ENCODE measurements at places on chromosomes 5 and 9.
A peak's percentile ranks its signal among the peaks of the same experiment; 100 is the strongest.

GRCh38 chr5:10581424-10581748, 17.5 kb downstream of the ANKRD33B start:
- no peak for DNase-seq

DNA sequence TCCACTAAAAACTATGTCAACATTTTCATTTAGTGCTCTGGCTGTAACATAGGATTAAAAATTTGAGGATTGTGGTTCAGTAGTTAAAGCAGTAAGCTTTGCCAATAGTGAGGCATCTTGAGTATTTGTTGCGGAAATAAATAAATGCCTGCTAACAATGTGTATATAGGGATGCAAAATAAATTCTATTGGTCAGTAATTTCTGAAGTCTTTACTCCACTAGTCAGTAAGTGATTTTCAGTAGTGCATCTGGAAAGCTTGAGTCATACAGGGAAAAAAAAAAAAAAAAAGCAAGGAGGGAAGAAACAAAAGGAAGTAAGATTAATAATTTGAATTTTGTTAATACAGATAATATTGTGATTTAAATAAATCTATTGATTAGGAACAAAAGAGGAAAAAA, 21.0 kb downstream of the NIPBL start:
- peak; percentile 29 for DNase-seq

- DNase-seq: no peak
Measured at GRCh38 chr9:114869845-114870244, 60.5 kb downstream of the TNFSF8 start.

DNA sequence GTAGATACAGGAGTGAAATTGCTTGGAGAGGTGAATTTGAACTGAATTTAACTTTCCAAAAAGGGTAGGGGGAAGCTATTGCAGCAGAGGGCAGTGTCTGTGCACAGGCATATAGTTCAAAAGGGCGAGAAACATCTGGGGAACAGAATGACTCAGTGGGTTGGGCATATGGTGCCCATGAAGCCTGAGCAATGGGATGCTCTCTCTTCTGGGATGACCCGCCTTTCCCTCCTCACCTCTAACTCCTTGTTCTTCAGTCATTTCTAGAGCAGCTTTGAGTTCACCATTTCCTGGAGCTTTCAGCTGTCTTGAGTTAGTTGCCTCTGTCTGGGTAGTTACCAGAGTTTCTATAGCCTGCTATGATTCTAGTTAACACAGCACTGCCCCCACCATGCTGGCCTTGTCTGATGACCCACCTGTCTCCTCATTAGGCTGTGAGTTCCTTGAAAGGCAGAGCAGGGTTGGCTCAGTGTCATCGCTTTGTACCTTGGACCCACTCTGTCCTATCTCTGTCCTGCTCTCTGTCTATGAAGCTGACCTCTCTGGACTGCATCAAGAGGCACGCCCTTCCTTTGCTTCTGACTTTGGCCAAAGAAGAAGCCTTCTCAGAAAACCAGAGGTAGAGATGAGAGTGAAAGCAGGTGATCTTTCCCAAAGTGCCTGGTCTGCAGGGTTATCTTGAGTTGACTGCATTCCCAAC, 299.6 kb upstream of the KLF4 start:
- DNase-seq: no peak

DNA sequence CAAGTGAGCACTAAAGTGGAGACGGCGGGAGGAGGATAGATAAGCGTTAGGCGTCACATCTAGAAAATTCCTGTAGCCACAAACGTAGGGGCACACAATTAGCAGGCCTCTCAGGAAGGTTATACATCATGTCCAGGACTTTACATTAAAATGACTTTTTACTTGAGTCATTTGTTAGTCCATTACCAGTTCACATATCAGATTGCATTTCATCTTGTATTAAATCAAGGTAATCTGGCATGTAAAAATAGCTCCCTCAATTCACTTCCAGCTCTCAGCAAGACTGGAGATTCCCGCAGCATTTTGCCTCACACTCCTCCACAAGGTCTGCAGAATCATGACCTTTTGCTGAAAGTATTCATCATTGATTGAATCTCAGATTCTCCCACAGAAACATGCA, 118.8 kb downstream of the PRDM6 start:
- no peak for DNase-seq

- DNase-seq: peak; percentile 47
Measured at GRCh38 chr9:37300620-37301019, 121.9 kb upstream of the GRHPR start.

- peak; percentile 56 for DNase-seq
Measured at GRCh38 chr9:27572566-27572917, 739 bp downstream of the C9orf72 start.

GRCh38 chr5:55692106-55692417, 20.1 kb downstream of the SLC38A9 start:
- DNase-seq: no peak

GRCh38 chr9:36847781-36848673, 186.0 kb downstream of the PAX5 start:
- peak; percentile 45 for DNase-seq

- peak; percentile 8 for DNase-seq
Measured at GRCh38 chr9:111730937-111731567, 63.7 kb downstream of the SHOC1 start.

GRCh38 chr5:13653709-13654108, 290.8 kb downstream of the DNAH5 start:
- no peak for DNase-seq

GRCh38 chr9:75121914-75122558, 33.7 kb downstream of the OSTF1 start:
- DNase-seq: no peak

DNA sequence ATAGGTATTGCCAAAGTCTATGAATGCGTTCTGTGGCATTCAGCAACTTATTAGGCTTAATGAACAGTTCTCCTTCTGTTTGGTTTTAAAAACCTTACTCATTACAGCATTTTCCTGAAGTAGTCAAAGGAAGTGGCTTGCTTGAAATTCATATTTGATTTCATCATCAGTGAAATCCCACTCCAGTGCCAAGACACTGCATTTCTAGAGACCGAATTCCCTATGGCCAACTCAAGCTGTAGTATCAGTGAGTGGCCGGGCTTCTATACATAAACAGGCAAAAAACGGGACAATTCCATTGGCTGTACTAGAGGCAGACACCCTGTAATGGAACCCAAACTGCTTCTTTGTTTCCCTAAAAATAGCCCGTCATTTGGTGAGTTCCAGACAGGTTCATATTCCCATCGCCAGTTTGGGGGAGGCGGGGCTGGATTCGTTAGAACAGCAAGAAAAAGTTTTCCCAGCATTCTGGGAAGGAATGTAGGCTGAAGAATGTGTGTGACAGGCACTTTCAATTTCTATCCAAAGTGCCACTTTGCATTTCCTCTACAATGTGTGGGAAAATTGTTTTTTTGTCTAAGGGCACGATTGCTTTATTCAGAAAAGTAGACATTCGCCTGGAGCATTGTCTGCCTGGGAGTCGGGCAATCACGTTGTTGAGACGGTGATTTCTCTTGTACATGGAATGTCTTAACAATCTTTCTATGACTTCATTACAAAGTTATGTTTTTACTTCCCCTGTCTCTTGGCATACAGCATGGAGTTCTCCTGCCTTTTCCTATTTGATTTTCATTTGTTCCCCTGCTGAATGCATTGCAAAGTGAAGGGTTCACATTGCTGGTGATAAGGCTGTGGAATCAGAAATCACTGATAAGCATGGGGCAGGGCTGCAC, 141.8 kb upstream of the MAST4 start:
- DNase-seq: peak; percentile 88

DNA sequence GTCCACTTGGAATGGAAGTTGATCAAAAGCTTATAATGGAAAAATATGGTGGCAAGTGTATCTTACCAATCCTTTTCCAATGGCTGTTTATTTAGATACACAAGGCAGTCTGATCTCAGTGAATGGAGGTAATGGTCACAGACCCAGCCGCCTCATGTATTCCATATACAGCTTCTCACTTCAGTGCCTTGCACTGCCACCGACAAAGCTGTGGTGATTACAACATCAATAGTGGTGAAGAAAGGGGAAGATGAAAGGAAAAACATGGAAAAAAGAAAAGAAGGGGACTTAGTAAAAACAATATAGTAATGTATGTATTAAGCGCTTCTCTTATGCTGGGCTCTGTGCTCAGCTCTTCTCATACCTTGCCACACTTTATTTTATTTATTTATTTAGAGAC, 297.3 kb upstream of the RASA1 start:
- no peak for DNase-seq

- no peak for DNase-seq
Measured at GRCh38 chr5:31972558-31972957, 201.6 kb downstream of the GOLPH3 start.

GRCh38 chr5:61132559-61132958, 29.7 kb downstream of the SMIM15 start:
- peak; percentile 57 for DNase-seq

- DNase-seq: no peak
Measured at GRCh38 chr9:36488389-36488756, 84.3 kb upstream of the MELK start.

DNA sequence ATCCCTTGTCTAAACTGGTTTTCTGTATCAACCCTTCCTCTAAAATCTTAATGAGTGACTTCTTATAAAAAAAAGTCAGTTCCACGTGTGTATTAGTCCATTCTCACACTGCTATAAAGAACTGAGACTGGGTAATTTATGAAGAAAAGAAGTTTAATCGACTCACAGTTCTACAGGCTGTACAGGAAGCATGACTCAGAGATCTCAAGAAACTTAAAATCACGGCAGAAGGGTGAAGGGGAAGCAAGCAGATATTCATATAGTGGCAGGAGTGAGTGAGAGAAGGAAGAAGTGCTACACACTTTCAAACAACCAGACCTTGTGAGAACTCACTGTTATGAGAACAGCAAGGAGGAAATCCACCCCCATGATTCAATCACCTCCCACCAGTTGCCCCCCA, 307.8 kb upstream of the ARRDC3 start:
- DNase-seq: no peak

DNA sequence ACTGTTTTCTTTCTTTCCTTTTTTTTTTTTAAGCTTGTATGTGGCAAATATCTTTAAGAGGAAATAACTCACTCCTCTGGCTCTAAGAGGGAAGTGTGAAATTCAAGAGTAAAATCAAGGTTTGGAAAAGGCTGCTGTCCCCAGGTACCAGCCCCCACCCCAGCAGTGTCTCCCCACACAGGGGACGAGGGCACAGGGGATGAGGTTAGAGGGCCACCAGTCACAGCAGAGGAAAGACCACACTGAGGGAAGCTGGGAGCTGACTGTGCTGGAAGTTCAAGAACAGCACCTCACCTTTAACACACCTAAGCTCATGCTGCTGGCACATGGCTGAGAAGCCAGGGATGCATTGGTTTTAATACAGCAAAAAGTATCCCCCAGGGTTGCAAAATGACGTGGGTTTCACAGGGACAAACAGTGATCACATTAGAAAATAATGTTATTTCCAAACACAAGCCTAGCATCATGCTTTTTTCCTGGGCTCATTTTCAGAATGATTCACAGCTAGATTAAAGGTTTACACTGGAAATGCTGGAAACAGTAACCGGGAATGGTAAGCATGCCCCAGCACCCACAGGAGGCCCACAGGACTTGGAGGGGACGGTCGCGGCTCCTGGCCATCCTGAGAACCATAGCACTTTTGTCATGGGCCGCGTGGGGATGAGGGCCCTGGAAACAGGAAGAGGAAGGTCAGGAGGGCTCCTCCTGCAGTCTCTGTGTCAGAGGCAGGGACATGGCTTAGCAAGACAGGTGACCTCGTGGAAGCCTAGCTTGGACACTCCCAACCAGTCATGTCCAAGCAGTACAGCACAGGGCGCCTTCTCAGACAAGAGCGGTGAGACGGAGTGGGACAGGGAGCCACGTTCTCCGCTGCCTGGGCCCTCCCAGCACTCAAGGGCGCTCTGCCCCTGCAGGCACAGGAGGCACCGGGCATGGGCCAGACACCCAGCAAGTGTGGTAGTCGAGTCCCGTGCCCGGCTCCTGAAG, 6.9 kb downstream of the LPCAT1 start:
- peak; percentile 73 for DNase-seq

- DNase-seq: no peak
Measured at GRCh38 chr9:36263683-36264082, 5.4 kb upstream of the GNE start.

DNA sequence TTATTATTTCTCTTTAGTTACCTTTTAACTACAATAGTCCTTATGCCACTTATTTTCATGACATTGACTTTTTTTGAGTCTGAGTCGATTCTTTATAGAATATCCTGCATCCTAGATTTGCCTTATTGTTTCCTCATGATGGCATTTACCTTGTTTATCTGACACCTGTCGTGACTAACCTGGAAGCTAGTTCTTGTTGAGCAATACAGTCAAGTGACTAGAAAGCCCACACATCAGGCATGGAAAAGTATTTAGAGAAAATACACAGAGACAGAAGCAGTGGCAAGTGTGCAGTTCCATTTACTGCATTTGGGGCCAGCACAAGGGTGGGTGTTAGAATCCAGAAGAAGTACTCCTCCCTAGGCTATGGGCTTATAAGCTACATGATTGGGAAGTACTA, 97.8 kb downstream of the ERMP1 start:
- no peak for DNase-seq

DNA sequence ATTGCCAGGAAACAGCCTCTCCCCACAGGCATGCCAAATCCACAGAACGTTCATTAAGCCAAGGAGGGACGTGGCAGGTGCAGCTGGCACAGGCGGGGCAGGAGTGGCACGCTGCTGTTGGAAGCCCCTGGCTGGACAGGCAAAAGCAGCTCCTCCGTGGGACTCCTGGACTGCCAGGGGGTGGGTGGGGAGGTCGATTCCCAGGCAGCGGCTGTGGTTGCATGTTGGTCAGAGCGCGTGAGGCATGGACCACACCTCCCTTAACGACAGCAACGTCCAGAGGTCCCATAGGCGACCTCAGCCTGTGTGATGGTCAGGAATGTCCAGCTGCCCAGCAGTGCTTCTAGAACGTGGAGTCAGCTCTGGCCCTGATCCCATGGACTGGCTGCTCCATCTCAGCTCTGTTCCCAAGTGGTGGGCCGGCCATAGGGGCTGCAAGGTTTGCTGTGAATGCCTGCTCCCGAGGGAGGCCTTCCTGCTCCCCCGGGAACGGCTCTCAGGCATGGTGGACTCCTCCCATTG, 6.9 kb downstream of the SLC6A19 start:
- DNase-seq: no peak

DNA sequence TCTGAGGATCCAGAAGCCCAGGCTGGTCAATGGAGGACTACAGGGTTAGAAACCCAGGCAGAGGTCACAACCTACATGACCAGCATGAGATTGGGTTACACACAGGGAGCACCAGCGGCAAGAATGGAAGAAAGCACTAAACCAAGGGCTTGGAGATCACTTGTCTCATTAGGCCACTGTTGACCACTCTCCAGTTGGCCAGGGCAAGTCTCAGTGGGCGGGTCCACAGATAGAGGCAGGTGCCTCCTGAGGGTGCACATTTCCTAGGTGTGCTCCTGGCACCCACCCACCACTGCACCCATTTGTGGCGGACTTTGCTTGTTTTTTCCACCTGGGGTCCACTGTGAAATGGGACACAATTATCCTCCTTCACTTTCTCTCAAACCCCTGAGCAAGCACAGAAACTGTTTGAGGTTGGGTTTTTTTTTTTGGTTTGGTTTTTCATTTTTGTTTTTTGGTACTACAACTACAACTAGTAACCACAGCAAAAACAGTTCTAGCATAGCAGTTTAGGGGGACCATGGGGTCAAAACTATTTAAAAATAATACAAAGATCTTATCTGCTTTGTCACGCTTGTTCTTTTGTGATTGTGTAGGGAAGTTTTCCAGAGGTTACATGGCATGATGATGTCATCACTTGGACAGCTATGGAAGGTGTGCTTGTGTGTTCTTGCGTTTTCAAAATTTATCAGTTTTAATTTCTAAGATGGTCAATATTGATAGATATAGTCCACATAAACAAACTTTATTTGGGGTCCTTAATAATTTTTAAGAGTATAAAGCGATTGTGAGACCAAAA, 6.1 kb downstream of the NPR2 start:
- no peak for DNase-seq

GRCh38 chr5:80076131-80077050, 41.2 kb downstream of the THBS4 start:
- no peak for DNase-seq

- peak; percentile 74 for DNase-seq
Measured at GRCh38 chr5:149143470-149143869, 2.2 kb downstream of the ABLIM3 start.
